ENCODE measurements at places on chromosomes 12 and 14.

DNA sequence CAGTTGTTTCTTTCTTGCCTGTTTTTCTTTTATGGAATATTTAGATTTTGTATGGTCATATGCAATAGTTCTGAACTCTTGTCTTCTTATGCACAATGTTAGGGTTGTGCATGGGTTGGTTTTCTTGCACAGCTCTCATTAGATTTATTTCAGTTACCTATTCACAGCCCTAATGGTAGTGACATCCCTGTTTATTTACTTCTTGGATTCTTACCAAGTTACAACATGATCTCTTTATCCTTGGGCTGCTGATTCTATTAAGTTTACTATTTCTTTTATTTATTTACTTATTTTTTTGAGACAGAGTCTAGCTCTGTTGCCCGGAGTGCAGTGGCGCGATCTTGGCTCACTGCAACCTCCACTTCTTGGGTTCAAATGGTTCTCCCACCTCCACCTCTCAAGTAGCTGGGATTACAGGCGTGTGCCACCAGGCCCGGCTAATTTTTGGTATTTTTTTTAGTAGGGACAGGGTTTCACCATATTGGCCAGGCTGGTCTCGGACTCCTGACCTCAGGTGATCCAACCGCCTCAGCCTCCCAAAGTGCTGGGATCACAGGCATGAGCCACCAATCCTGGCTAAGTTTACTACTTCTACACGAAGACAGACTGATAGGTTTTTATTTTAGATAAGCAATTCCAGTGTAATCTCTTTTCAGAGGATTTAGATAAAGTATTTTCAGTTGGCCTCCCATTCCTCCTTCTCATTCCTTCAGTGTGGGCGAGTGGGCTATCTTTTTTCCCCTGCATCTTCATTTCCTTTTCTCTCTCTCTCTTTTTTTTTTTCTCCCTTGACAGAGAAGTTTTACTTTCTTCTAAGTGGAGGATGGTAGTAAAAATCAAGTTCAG, 395.1 kb upstream of the RGS6 start:
- DNase-seq, result no peak

GRCh38 chr12:38547586-38547985, 231.0 kb downstream of the ALG10B start:
- DNase-seq, result no peak

DNA sequence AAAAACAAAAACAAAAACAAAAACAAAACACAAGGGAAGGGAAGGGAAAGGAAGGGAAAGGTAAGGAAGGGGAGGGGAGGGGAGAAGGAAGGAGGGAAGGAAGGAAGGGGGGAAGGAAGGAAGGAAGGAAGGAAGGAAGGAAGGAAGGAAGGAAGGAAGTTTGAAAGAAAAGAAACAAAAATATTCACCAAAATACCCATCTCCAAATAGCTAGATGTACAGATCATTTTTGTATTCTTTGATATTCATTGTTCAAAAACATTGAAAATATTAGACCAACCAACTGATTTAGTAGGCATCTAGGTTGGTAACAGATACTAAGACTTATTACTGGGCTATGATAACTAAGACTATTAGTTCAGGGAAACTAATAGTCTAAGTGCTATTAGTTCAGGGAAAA, 39.1 kb upstream of the USP15 start:
- DNase-seq, result no peak

GRCh38 chr14:72023128-72024042, 91.2 kb downstream of the RGS6 start:
- no peak for DNase-seq

DNA sequence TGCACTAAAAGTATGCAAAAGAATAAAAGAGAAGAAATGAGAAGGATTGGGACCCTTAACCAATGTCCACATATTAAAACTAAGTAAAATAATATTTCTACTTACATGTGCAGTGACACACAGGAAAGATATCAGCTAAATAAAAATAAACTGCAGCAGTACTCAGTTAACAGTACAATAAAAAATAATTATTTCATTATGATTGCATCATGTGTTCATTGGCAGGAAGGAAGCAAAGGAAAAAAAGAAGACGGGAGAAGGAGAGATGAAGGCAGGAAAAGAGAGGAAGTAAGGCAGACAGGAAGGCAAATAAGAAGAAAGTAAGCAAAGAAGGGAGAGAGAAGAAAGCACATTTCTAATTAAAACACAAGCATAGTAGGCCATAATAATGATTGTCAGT, 33.0 kb downstream of the RASSF9 start:
- DNase-seq, result no peak

GRCh38 chr12:25801734-25802133, 156.7 kb upstream of the RASSF8 start:
- no peak for DNase-seq

- peak; percentile 3 for DNase-seq
These were observed 40.6 kb downstream of the SCN8A start for GRCh38 chr12:51631591-51631990.

- no peak for DNase-seq
These were observed 24.0 kb downstream of the TCTN1 start for GRCh38 chr12:110637869-110638441.

DNA sequence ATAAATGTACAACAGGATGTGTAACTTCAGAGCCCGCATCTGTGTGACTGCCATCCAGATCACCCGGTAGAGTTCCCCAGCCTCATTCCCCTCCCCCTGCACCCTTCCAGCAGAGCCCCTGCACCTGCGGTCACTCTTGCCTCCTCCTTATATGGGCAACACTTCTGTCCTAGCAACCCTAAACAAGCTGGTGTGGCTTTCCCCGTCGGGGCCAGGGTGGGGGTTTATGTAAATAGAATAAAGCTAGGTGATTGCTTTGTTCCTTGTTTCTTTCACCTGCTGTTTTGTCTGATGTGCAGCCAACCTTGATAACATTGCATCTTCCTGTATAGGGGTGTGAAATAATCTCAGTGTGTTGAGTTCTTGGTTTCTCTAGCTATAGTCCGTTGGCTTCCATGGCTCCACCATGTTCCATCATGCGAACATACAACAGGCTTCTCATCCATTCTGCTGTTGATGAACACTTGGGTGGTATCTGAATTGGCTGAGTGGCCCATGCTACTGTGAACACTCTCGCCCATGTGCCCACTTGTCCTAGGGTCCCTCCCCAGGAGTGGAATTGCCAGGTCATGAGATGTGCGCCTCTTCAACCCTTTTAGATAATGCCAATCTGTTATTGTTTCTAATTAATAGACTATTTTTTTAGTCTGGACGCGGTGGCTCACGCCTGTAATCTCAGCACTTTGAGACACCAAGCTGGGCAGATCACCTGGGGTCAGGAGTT, 102.2 kb downstream of the KIF26A start:
- no peak for DNase-seq

DNA sequence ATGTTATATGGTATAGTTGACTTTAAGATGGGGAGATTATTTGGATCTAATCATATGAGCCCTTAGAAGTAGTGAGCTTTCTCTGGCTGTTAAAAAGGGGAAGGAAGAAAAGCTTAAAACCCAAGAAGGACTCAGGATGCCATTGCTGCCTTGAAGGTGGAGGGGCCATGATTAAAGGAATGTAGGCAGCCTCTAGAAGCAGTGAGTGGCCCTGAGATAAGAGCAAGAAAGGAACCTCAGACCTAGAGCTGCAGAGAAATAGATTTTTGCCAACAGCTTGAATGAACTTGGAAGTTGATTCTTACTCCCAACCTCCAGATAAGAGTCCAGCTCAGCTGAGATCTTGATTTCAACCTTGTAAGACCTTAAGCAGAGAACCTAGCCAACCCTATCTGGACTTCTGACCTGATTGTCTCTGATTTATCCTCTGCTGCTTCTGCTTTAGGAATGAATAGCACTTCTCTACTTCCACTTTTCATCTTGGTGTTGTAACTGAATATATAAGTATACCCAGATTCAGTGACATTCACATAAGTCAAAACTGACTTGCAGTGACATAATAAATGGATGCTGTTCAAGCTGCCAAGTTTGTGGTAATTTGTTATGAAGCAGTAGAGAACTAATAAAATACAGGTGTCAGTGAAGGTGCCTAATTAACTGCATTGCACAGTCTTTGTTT, 33.5 kb downstream of the RAD51B start:
- DNase-seq, result no peak

DNA sequence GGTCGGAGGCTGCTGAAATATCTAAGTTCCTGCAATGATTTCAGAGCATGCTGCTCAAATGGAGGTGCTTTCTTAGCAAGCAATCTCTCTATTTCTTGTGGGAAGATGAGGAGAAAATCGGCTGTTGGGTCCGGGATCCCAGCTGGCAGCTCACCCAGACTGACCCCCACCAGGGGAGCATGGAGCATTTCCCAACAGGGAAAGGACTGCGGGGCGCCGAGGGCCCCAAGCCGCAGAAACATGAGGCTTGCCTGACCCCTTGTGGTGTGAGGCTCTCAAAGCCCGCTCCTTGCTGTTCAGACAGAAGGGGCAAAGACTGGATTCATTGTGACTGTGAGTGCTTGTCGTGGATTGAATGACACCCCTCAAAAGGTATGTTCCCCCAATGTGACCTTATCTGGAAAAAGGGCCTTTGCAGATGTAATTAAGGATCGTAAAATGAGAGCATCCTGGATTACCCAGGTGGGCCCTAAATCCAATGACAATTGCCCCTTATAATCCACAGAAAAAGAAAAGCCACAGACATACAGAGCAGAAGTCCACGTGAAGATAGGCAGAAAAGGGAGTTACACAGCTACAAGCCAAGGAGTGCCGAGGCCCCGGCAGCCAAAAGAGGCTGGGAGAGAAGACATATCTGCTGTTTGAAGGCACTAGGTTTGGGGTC, 116.3 kb upstream of the VASH1 start:
- DNase-seq, result no peak

DNA sequence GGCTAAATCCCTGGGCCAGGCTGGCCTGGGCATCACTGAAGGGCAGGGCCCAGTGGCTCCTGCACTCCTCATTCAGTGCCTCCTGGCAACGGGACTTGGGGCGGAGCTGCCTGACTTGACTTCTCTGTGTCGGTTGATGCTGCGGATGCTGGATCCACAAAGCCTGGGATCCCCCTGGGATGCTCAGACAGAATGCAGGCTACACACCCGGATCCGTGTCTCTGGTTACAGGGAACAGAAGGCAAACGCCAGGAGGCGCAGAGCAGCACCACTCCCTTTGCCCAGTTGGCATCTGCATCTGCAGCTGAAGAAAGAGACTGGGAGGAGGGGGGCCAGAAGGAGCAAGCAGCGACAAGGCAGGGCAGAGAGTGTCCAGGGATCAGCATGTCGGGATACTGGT, 154.5 kb upstream of the FKBP4 start:
- no peak for DNase-seq

- peak; percentile 22 for DNase-seq
These were observed 14.7 kb downstream of the NOC4L start for GRCh38 chr12:132158677-132159554.

GRCh38 chr12:128381541-128381940, 114.6 kb downstream of the TMEM132C start:
- DNase-seq, result no peak

- DNase-seq, result no peak
These were observed 4.2 kb upstream of the DTX3 start for GRCh38 chr12:57600395-57600794.

GRCh38 chr12:92665496-92665895, 37.3 kb upstream of the PLEKHG7 start:
- DNase-seq, result no peak

DNA sequence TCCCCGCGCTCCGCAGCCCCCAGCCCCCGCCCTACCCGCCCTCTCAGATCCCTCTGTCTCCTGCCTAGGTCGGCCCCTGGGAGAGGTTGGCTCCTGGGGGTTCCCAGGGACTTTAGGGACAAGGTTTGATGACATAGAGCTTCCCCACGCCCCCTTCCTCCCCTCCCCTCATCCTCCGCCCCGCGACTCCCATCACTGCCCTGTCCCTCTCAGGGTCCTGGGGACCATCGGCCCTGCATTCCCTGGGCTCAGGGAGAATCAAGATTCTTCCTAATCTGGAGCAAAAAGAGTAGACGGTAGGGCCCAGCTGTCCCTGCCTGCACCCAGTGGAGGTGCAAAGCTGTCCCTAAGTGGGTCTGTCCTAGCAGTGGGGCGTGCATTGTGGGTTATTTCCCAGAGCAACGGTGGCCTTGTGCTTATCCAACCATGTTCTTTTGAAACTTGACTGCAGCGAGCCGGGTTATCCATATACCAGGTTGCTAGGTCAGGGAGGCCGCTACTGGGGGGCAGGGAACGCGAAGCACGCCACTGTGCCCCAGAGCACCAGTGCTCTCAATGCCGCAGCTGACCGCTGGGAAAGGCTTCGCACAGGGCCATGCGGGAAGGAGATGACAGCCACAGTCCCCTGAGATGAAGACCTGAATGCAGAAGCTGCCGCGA, 124.4 kb upstream of the PRMT8 start:
- no peak for DNase-seq

- DNase-seq, result no peak
These were observed 132.7 kb upstream of the USP15 start for GRCh38 chr12:62127516-62127915.

- no peak for DNase-seq
These were observed 131.1 kb downstream of the CACNA1C start for GRCh38 chr12:2183556-2184541.

- no peak for DNase-seq
These were observed 3.3 kb downstream of the PXN start for GRCh38 chr12:120261951-120262851.

DNA sequence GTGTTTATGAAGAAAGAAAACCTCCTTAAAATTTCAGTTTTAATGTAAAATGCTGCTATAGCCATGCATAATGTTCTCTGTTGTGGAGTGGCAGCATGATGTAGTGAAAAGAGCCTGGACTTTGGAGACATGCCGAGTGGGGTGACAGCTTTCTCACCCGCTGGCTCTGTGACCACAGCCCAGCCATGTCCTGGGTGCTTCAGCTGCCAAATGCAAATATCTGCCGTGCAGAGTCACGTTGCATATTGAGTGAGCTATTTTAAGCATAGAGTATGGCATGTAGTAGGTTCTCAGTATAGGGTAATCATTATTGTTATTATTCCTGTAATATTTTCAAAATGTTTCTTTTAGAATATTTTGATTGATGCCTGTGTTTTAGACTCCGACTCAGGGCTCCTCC, 15.5 kb upstream of the TCTN2 start:
- no peak for DNase-seq

- no peak for DNase-seq
These were observed 288.8 kb downstream of the TMEM132D start for GRCh38 chr12:129615001-129615400.

- peak; percentile 61 for DNase-seq
These were observed 2.1 kb upstream of the SLC11A2 start for GRCh38 chr12:51028126-51028812.

GRCh38 chr12:14273913-14274311, 91.6 kb upstream of the ATF7IP start:
- DNase-seq, result no peak

GRCh38 chr12:132954471-132955048, 1.5 kb downstream of the ZNF605 start:
- no peak for DNase-seq

DNA sequence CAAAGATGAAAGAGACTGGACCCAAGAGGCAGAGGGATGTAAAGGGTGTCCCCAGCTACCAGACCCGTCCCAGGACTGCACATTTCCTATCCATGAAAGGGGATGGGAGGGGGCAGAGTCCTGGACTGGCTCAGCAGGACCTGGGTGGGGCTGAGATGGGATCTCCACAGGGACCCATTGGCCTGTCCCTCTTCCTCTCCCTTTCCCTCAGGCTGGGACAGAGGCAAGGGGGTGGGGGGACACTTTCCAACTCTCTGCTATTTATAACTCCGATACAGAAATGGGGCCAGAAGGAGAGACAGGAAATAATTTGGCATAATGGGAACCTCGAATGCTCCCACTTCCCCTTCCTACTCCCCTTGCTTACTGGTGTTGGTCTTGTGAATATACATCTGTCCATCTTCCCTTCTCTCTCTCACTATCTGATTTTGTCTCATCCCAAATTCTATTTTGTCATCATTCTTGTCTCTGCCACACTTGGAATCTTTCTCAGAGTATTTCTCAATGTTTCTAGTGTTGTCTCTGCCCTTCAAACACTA, 1.1 kb upstream of the ITGA7 start:
- DNase-seq, result no peak

Data from NCI-H146 (cell line).